Activated T-cell treated with anti-CD3 and anti-CD28 coated beads, Interleukin-2, amount 50 U/mL, for 72 hours (primary cell): ENCODE measurements at places on chromosomes 2 and 18. TPM values are rescaled to one million over a fixed set of nuclear protein-coding genes. Genes with fewer than 3 reads are reported as not detected.

- no peak for DNase-seq
Observed at GRCh38 chr2:239156516-239157265, 244.1 kb downstream of the HDAC4 start.

- DNase-seq: peak; percentile 12
Observed at GRCh38 chr2:127525691-127526131, 578 bp downstream of the IWS1 start.

- peak; percentile 62 for DNase-seq
Observed at GRCh38 chr18:62716619-62717168, 1.4 kb downstream of the PHLPP1 start.

Gene ADAM23
- 3.0 TPM for total RNA-seq

DNA sequence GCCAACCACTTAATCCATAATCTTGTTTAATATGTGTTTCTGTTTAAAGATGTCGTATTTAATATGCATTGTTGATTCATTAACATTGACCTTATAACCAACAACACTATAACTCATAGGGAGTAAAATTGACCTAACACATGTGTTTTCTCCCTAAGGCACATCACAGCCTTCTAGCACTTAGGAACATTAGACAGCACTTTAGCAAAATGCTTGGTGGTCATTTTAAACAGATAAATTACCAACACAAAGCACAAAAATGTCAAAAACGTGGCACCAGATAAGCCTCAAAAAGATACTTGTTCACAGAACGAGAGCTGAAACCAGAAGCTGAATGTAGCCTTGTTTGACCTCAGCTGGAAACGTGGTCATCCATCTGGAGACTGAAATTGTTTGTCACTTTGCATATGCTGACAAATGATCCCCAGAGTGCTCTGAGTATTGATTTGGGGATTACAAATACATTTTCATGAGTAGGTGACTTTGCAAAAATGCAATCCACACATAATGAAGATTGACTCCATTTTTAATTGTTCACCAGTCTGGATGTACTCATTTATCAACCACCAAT, 139.2 kb downstream of the CCDC102B start:
- no peak for DNase-seq

DNA sequence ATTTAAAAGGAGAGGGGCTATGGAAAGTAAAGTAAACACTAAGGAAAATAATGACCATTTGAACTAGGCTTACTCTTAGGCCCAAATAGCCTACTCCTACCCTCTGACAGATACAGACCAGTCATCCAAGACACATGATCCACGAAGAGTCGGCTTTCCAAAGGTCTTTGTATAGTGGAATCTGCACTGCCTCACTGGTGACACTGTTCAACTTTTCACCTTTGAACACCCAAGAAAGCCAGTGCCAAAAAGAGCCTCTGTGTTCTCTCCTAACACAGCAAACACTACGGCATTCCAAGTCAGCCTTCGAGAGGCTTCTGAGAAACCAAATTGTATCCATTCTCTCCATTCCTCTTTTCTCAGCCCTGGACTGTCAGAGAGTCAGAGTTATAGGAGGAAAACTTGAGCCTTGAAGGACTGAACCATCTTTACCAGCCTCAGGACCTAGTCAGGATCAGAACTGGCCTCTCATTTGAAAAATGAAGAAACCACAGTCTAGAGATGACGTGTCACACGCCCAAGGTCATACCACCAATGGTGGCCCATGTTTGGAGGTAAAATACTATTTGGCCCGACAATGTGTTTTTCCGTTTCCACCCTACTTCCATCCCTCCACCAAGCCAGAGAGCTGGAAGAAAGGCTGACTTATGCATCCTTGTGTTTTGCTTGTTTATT, 267.4 kb upstream of the ACVR2A start:
- DNase-seq: no peak

- DNase-seq: no peak
Observed at GRCh38 chr2:178197791-178198190, 3.5 kb downstream of the OSBPL6 start.

GRCh38 chr2:240141736-240142135, 1.3 kb upstream of the OTOS start:
- DNase-seq: no peak

DNA sequence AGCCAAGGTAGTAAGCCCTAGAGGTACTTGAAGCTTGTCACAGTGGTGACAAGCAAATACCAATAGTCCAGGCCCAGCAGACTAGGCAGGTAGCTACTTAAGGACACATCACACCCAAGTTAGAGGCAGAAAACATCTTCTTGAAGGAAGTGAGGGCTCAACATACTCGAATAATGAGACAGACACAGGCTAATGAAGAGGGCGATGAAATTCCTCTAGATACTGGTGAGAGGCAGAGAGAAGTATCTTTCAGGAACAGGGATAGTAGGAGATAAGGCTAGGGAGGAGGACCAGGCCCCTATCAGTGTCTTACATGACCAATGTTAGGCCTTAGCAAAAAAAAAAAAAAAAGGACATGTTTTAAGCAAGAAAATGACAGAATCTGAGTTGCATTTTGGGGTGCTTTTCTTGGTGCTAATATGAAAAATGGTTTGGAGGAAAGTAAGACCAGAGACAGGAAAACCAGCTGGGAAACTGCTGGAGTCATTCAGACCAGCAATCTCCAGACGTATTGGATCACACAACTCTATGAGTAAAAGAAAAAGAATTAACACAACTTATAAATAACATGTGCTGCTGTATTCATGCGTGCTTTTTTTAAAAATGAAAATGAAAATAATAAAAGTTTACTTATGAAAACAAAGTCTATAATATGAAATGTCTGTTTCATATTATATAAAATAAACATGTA, 37.7 kb downstream of the COBLL1 start:
- no peak for DNase-seq

Gene HYCC2
- total RNA-seq: 38.0 TPM

Gene UGT1A6
- not detected for total RNA-seq

DNA sequence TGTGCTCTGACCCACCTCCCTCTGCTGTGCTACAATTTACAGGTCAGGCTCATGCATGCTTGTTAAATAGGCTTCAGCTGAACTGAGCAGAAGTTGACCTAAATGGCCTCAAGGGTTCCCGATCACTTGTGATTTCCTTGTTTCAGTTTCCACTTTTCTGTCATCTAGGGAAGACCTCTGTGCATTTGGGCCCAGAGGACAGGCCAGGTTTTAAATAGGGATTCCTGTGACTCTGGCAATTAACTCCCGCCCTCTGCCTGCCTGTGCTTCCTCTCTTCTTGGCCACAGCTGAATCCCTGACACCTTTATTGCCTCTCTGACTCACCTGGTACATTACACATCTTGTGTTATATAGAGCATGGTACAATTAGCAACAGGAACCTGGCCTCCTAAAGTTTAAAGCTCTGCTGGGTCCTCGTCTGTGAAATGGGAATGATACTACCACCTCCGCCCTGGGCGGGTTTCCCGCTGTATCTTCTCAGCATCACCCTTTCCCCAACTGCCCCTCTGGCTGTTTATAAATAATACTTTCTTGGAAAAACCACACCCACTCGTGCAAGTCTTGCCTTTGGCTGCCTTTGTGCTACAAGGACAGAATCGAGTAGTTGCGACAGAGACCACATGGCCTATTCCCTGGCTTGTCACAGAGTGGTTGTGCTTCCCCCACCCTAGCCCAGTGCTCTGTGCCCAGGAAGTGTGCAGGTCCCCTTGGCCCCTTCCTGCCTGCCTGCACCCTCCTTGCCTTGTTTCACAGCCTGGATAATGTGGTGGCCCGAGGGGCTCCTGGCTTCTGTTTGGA, 7.9 kb downstream of the CABLES1 start:
- DNase-seq: no peak
